Activated CD4-positive, alpha-beta T cell treated with anti-CD3 and anti-CD28 coated beads for 4 hours (primary cell): ENCODE measurements at places on chromosomes 16 and 17.

GRCh38 chr16:56606476-56607108, 1.8 kb upstream of the MT2A start:
- no peak for DNase-seq

DNA sequence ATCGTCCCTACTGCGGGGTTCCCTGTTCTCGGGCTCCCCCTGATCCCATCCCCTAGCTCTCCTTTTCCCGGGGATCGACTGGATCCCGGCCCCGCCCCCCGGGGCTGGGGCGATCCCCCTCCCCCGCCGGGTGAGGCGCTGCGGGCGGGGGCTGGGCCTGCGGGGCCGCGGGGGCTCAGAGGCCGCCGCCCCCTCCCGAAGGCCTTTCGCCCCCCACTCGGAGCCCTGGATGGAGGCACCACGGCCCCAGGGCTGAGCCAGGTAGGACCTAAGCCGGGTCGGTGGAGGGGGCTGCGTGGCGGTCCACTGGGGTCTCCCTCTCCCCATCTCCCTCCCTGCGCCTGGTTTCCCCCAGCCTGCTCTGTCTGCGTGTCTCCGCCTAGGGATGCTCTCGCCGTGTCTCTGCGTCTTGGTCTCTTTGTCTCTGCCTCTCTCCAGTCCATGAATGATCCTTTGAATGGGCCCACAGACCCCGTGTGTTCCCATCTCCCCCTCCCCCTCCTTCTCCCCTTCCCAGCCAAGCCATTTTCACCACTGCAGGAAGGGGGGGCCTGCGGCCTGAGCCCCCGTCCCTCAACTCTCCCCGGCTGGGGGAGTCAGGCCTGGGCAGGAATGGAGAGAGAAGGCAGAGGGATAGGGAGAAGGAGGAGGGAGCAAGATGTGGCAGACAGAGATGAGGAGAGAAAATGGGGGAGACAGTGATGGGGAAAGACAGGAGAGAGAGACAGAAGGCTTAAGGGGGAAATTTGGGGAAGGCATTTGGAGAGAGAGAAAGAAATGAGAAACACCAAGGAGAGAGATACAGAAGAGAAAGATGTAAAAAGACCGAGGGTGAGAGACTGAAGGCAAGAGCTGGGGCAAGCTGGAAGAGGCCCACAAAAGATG, 1.7 kb upstream of the TMEM256 start:
- no peak for DNase-seq

- no peak for DNase-seq
These were observed 10.0 kb downstream of the SOCS1 start for GRCh38 chr16:11245988-11246387.

- DNase-seq, result no peak
These were observed 105.4 kb upstream of the RBFOX1 start for GRCh38 chr16:7227229-7227721.

- DNase-seq, result no peak
These were observed 1.9 kb downstream of the CLEC16A start for GRCh38 chr16:10946308-10946707.

DNA sequence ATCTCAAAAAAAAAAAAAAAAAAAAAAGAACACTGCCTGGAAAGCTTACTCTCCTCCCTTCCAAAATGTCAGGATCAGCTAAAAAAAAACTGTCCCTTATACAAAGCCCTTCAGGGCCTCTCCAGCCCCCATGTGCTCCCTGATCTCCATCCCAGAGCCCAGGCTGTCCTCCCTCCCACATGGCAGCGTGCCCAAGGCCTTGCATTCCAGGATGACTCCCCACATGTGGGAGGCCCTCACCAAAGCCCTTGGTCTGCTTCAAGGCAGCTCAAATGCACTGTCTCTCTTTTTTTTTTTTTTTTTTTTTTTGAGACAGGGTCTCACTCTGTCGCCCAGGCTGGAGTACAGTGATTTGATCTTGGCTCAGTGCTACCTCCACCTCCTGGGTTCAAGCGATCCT, 2.3 kb downstream of the FDXR start:
- DNase-seq, result no peak

DNA sequence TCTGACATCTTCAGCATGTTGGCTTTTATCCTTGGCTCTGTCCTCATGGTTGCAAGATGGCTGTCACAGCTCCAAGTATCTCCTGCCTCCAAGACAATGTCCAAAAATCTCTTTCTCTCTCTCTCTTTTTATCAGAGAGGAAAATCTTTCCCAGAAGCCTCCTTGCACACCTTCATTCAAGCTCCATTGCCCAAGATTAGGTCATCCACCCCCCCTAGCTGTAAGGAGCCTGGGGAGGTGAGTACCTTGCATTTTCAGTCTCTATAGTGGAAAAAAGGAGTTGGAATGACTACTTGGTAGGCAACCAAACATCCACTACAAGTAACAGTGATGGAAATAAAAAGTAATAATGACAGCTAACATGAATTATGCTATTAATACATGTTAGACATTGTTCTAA, 22.0 kb upstream of the NSMCE1 start:
- no peak for DNase-seq

GRCh38 chr16:89448656-89449055, 41.7 kb downstream of the ANKRD11 start:
- DNase-seq, result no peak

DNA sequence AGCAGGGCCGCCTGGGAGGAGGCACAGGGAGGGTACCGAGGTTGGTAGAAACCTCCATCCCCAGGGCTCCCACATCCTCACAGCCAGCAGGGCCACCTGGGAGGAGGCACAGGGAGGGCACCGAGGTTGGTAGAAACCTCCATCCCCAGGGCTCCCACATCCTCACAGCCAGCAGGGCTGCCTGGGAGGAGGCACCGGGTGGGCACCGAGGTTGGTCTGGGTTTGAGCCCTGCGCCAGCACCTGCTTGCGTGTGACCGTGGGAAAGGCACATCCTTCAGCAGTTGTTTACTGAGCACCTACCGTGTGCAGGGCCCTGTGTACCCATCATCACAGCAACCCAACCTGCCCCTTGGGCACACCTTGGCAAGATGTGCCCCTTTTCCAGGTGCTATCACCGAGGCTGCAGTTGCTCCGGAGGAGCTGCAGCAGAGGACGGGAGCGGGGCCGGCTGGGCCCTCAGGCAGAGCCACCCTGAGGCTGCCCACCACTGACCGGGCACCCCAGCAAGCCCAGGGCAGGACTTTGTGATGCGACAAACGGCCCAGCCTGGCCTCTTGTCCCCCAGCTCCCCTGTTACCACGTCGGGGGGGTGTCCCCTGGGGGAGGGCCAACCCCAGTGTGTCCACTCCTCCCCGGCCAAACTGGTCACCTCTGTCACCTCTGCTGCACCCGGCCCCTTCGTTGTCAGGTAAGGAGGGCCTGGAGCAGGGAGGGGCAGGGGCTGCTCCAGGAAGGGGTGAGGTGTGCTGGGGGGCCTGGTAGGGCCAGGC, 22.1 kb upstream of the OSGIN1 start:
- no peak for DNase-seq

DNA sequence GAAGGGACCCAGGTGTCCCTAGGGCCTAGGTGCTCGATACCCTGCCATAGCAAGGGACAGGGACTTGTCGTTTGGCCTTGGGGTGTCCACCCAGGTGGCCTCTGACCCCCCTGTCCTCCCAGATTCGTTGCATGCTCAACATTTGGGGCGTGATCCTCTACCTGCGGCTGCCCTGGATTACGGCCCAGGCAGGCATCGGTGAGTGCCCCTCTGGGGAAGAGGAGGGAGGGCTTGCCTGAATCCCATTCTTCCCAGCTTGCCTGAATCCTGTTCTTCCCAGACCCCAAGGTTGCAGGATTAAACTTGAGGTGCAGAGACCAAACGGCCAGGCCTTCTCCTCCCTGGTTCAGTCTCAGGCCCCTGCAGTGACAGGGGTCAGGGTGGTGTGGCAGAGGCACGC, 3.2 kb downstream of the SLC12A3 start:
- no peak for DNase-seq

DNA sequence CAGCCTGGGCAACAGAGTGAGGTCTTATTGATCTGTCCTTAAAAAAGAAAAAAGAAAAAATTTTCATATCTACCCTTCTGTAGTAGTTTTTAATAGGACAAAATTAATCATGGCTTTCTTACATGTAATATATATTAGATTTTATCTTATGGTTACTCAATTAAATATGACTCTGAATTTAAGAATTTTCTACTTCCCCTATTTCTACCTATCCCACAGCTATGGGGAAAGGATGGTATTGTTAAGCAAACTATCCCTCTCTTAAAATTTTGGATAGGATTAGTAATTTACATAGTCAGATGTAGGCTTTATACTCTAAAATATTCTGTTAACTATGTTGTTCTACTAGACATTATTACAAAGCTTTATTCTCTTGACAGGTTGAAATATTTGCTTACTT, 62.5 kb downstream of the NQO1 start:
- no peak for DNase-seq

DNA sequence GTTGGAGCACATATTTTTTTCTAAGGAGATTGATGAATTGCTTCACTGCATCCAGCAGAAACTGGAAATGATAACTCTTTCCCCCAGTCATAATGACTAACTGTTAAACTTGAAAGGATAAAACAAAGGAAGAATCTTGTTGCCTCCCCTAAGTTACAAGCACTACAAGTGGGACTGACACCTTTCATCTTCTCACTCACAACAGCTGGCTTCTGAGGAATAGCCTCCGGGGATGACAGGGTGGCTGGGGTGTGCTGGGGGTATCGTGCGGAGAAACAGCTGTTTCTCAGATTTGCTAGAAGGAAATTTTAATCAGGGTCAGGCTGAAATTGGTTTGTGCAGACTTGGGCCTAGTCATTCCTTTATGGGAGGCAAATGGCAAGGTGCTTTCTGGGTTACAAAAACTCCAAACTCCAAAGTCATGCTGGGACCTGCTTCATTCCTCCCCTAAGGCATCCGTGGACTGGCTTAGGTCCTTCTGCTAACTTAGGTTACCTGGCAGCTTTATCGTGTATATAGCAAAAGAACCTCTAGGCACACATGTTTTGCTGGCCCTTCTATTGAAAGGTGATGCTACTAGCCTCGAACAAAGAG, 557.2 kb downstream of the TOX3 start:
- no peak for DNase-seq

DNA sequence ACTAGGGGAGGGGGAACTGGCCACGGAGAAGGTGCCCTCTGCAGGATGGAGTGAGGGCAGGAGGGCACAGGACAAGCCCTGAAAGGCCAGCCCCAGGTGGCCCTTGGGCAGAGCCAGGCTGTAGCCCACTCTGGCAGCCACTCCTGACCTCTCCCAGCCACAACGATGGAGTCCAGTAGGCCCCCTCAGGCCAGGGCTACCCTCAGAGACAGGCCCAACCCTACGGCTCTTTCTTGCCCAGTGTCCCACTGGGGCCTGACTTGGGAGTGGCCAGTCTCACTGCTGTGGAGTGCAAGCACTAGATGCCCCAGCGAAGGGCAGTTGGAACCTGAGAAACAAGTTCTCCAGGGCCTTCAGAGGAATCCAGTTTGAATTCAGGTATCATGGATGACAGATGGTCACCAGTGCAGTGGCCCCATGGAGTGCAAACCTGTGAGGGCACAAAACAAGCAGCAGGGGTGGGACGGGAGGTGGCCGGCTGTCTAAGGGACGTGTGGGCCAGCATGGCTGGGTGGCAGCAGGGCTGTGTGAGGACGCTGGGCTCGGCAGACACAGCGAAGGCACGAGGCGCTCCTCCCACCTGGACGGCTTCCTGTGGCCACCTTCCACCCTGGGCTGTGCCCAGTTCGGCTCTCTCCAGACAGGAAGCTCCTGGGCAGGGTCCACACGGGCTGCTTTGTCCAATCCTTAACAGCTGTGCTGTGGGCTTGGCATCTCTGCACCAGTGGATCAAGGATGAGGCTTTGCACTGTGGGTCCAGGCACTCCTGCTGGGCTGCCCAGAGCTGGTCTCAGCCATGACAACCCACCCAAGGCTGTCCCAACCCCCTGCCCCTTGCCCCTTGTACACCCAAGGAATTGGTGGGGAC, 72.1 kb downstream of the AMFR start:
- DNase-seq, result no peak

- peak; percentile 50 for DNase-seq
These were observed 214.7 kb downstream of the RPTOR start for GRCh38 chr17:80759377-80759673.

GRCh38 chr16:67356396-67356795, 29.8 kb downstream of the LRRC36 start:
- no peak for DNase-seq

DNA sequence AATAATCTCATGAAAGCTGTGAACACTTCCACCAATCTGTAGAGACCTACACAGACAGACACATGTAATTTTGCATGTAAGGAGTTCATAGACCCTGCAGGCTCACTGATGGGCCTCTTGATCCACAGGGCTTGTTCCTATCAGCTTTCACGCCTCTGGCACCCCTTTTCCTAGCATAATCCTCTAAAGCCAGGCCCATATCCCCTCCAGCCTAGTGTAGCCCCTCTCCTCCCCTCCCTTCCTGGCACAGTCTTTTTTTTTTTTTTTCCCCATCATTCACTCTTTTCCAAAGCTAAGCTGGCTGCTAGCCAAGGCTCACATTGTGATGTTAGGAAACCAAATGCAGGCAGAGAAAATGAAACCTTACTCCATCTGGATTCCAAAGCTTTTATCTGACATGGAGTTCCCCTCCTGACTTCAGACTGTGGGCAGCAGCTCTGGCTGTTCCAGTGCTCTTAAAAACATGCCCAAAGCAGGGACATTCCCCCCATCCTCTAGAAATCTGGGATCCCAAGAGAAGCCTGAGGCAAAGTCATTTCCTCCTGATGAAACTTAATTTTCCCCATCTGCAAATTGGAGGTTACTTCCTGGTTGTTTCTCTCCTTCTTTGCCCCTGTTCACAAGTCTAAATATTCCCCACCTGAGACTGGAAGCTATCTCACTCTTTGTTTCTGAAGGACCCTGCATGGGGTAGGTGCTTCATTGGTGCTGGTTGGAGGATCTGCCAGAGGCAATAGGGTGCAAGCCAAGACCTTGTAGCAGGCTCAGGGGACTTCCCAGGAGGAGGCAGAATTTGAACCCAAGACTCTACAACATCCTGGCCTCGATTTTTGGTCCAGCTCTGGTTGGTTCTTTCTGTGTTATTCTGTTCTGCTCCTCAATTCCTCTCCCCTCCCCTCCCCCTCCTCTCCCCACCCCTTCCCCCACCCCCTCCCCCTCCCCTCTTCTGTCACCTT, 9.9 kb upstream of the CCL5 start:
- DNase-seq, result no peak

- DNase-seq, result no peak
These were observed 115.6 kb upstream of the CDH5 start for GRCh38 chr16:66250686-66251431.

DNA sequence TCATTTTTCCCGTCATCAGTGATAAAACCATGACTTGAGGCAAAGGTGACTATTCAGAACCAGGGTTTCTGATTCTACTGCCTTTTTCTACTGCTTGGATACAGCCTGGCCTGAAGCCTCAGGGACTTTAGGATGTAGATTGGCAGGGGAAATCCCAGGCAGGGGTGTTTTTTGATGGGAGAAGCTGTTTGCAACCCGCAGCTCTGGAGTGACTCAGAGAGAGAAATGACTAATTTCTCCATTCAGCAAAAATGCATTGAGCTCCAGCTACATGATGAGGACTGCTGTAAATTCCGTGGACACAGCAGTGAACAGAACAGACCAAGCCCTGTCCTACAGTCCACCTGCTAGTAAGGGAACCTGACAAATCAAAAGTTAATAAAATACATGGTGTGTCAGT, 560.6 kb downstream of the CDH13 start:
- DNase-seq, result no peak

GRCh38 chr16:86258713-86259112, 251.6 kb upstream of the FOXF1 start:
- DNase-seq, result no peak

GRCh38 chr17:42673885-42674754, 2.7 kb downstream of the PLEKHH3 start:
- no peak for DNase-seq

- DNase-seq, result no peak
These were observed 75.0 kb downstream of the TMEM132E start for GRCh38 chr17:34654276-34654880.
